Suppressor macrophage (primary cell): ENCODE measurements at places on chromosomes 2 and 18.

- DNase-seq, result no peak
These were observed 25.0 kb upstream of the TMBIM1 start for GRCh38 chr2:218317303-218317630.

- DNase-seq, result peak; percentile 41
These were observed 590 bp downstream of the IFIH1 start for GRCh38 chr2:162317861-162318327.

GRCh38 chr2:64708829-64709228, 55.1 kb upstream of the SERTAD2 start:
- DNase-seq, result no peak

DNA sequence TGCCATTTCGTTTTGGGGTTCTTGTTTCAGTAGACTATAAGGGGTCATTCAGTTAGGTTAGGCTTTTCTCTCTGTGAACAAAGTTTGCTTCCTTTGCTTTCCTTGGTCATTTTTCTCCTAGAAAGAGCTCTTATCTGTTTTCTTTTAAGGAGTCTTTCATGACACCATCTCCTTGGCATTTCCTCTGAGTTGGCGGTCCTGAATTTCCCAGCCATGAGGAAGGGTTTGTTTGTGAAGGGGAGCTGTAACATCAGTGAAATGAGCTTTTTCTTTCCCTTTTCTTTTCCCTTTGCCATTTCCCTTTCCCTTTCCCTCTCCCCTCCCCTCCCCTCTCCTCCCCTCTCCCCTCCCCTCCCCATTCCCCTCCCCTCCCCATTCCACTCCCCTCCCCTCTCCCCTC, 61.7 kb downstream of the MAP4K4 start:
- no peak for DNase-seq

- DNase-seq, result no peak
These were observed 16.1 kb downstream of the CEBPZ start for GRCh38 chr2:37215250-37215649.

- DNase-seq, result no peak
These were observed 33.1 kb downstream of the METTL4 start for GRCh38 chr18:2538236-2538635.

DNA sequence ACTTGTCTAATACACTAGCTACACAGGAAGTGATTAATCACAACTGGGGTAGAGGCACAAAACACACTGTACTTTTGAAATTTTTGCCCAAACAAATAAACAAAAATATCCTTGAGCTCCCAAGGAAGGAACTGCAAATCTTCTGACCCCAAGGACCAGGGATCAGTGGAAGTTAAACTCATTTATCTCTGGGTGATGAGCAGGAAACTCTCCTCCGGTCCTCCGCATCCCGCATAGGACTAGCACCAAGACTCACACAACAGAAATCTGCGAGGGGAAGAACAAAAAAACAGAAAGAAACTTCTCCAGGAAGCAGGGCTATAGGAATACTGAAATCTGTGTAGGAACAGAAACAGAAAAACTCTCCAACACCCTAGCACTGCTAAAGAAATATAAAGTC, 650.3 kb downstream of the DCDC2C start:
- DNase-seq, result no peak

- DNase-seq, result no peak
These were observed 15.4 kb downstream of the UXS1 start for GRCh38 chr2:106178716-106179115.

DNA sequence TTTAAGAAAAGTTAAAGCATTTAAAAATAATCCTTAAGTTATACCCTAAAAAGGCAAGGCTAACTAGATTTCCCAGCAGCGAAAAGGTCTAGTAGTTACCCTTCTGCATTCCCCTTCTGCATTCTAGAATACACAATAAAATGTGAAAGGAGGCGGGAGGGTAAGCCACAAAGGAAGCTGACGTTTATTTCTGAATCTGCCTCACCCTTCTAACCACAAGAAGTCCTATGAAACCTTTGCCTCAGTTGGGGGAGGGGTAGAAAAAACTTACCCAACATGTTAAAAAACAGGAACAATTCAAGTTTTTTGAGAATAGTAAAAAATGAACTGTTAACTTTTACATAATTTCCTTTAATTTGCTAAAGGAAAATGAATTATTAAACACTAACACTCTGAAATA, 11.3 kb downstream of the STK17B start:
- DNase-seq, result peak; percentile 88

DNA sequence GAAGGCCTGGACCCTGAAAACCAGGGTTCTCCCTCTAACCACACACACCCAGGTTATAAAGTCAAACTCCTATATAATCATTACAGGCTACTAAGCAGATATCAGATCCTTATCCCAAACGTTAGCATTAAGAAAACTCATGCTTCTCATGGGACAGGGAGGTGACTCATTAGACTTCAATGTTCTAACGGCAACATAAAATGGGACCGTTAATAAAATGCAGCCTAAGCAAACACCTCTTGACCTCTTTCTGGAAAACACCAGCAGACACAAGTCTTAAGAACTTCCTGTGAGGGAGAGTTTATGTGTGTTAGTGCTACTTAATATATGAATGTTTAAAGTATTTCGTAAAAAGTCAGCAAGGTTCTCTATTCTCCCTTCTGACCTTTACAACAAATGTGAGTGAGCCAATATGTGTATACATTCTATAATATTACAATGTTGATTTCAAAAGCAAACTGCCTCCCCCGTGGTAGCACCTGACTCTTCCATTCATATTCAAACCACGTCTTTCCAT, 31.7 kb downstream of the LPIN2 start:
- DNase-seq, result peak; percentile 65

DNA sequence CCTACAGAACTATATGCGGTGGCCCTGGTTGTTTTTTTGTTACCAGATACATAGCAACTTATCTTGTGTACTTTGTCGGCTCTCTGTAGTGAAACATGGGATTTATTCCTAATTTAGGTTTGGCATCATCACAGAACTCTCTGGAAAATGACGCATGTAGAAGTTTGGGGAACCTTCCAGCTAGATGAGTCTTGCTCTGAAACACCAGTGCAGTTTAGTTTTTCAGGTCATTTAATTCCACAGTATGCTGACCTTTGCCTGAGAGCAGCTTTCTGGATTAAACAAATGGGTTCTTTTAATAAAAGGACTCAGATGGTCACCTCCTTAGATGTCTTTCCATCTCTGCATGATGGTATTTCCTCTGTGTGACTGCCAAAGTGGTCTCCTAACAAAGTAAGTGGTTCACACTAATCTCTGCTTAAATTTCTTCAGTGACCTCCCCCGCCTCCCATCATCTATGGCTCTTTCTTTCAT, 39.9 kb downstream of the MYO3B start:
- DNase-seq, result no peak

- no peak for DNase-seq
These were observed 152.8 kb downstream of the TMEM18 start for GRCh38 chr2:524442-524841.

DNA sequence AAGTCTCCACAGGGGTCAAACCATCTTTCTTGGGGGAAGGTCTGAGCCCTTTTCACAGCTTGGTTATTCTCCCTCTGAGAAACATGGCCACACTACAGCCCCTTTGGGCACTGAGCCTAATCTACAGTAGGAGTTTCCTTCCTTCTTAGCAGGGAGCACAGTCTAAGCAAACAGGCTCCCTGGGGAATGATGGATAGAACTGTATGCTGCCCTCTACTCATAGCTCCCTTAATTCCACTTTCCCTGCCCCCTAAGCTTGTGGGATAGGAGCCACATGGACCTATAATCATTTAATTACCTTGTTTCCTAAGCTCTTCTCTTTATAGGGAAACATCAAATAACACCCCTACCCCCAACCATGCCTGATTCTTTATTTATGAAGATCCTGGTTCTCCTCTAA, 442.1 kb upstream of the MEX3C start:
- no peak for DNase-seq

DNA sequence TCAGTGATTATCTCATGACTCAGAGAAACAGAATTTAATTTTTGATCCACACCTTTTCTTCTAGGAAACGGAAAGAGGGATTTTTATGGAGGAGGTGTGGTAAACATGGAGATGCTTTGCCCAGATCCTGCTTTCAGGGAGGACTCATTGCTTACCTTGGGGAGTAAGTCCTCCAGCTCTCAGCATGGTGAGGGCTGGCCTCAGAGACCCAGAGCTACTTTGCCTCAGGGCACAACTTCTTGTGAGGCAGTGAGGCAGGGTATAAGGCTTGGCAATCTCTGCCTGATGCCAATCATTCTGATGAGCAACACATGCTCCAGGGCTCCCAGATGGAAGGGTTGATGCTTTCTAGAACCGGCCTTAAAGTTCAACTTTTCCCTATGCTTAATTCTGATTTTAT, 189.9 kb upstream of the DCC start:
- DNase-seq, result no peak

GRCh38 chr2:18124116-18124835, 245.8 kb downstream of the KCNS3 start:
- no peak for DNase-seq

DNA sequence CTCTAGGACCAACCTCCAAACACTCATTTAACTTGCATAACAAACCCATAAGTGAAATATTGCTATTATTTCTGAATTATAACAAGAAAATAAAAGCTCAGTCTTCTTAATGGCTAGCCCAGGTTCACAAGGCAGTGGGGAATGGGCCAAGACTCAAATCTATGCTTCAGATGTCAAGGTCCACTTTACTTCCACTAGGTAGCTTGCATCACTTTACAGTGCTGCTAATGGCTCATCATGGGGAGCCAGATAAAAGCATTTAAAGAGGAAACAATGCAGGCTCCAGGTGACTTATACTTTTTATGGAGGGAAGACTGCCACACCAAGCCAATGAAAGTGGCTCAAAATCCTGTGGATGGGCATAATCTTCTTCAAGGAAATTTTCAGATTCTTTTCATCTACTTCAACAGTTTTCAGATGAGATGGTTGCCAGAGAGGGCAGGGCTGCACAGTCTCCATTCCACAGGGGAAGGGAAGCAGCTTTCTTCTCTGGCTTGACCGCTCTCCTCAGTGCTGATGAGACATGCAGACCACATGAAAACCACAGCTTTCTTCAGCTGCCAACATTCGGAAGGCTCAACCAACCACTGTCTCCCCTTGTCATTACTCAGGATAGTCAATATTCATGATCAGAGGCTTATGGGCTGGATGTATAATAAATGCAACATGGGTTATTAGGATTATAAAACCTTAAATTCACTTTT, 361.9 kb upstream of the MEX3C start:
- no peak for DNase-seq

- DNase-seq, result peak; percentile 63
These were observed 124.9 kb downstream of the GALNT14 start for GRCh38 chr2:31013301-31013700.

- no peak for DNase-seq
These were observed 8.7 kb downstream of the NXPH2 start for GRCh38 chr2:138771534-138771933.

DNA sequence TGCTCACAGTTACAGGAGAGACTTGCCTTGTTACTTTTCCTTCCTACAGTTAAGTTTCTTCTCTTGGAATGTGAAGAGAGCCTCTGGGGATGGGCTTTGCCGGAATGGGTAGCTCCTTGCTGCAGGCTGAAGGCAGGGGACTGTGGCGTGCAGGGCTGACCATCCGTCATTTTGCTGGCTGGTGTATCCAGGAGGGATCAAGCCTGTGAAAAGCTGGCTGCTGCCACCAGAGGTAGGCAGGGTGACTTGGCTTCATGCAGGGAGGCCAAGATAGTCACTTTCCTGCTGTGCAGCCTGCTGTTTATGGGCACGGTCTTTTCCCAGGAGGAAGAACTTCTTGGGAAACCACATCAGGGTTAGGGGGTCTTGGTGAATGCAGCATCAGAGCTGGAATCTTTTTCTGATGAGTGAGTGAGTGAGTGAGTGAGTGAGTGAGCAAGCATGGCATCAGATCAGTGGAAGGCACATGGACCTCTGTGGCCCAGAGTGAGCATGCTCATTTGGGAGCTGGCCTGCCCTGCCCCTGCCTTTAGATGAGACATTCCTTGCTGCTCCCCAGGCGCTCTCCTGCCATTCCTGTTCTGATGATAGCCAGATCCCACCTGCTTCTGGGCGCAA, 33.0 kb downstream of the FHOD3 start:
- no peak for DNase-seq

- DNase-seq, result no peak
These were observed 6.1 kb upstream of the SLC35F5 start for GRCh38 chr2:113762377-113763118.

DNA sequence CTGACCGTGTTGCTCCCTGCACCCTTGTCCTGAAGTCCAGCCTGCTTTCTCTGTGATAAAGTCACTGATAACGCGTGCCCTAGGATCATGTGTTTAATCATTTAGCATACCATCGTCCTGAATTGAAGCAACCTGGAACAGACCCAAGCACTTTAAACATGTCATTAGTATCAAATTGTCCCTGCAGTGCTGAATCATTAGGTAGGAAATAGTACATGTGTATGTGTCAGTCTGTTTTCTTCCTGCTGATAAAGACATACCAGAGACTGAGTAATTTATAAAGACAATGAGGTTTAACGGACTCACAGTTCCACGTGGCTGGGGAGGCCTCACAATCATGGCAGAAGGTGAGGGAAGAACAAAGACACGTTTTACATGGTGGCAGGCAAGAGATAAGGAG, 2.8 kb downstream of the ASB18 start:
- DNase-seq, result no peak

DNA sequence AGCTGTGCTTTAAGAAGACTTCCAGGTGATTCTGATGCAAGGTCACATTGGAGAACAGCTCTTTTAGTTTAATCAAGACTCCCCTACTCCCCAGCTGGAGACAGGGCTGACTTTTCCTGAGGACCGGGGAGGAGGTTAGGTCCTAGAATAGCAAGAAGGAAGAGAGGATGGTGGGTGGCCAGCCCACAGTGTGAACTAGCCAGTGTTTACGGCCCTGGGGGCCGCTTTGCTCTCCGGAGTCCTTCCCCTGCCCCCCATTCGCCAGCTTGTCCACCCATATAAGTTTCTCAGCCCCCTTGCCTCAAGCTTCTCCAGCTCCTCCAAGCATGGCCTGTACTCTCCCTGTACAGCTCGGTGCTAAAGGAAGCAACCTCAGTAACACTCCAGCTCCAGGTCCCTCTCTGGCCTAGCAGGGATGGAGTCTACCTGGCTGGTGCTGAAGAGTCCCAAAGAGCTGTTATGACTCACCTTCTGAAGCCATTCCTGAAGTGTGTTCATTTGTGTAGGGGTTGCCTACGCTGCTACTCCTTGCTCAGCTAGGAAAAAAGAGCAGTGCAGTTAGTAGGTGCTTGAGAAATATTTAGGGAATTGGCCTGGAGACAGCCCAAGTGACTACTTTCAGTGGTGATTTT, 7.9 kb downstream of the INPP4A start:
- no peak for DNase-seq

DNA sequence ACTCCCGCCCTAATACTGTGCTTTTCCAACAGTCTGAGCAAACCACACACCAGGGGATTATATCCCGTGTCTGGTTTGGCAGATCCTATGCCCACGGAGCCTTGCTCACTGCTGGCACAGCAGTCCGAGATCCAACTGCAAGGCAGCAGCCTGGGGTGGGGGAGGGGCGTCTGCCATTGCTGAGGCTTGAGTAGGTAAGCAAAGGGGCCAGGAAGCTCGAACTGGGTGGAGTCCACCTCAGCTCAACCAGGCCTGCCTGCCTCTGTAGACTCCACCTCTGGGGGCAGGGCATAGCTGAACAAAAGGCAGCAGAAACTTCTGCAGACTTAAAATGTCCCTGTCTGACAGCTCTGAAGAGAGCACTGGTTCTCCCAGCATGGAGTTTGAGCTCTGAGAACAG, 44.2 kb downstream of the LNPK start:
- no peak for DNase-seq

- no peak for DNase-seq
These were observed 141.1 kb downstream of the SOCS6 start for GRCh38 chr18:70429847-70430500.

- DNase-seq, result no peak
These were observed 374.5 kb upstream of the HS6ST1 start for GRCh38 chr2:128692895-128693742.
